ENCODE measurements at places on chromosomes 4 and X.

- DNase-seq: no peak
These were observed 204.7 kb downstream of the BMPR1B start for GRCh38 chr4:94962484-94962883.

GRCh38 chr4:120680647-120681228, 241.8 kb downstream of the PRDM5 start:
- no peak for DNase-seq

DNA sequence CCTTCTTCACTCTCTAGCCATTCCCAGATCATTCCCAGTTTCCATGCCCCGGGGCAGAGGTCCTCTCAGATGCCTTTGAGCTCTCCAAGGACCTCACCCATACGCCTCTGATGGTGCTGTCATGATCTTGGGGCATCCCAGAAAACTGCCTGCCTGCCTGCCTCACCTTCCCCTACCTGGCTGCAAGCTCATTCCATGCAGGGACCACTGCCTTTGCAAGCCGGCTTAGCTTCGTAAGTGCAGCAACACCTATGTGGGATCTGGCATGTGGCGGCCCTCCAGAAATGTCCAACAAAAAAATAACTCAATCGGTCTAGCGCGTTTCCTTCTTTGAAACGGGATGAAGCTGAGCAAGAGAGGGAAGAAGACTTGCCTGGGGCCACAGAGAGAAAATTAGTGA, 53.0 kb downstream of the C4orf50 start:
- DNase-seq: no peak

- DNase-seq: no peak
These were observed 114.8 kb upstream of the MAP9 start for GRCh38 chr4:155491336-155492120.

- DNase-seq: no peak
These were observed 78.3 kb downstream of the CLDN34 start for GRCh38 chrX:10045327-10046000.

Measured in urothelium cell line (cell line).